Heart right ventricle (tissue), 16 donors: ENCODE measurements at places on chromosomes 6 and 20. TPM values are rescaled to one million over a fixed set of nuclear protein-coding genes. Genes with fewer than 3 reads are reported as not detected.

DNA sequence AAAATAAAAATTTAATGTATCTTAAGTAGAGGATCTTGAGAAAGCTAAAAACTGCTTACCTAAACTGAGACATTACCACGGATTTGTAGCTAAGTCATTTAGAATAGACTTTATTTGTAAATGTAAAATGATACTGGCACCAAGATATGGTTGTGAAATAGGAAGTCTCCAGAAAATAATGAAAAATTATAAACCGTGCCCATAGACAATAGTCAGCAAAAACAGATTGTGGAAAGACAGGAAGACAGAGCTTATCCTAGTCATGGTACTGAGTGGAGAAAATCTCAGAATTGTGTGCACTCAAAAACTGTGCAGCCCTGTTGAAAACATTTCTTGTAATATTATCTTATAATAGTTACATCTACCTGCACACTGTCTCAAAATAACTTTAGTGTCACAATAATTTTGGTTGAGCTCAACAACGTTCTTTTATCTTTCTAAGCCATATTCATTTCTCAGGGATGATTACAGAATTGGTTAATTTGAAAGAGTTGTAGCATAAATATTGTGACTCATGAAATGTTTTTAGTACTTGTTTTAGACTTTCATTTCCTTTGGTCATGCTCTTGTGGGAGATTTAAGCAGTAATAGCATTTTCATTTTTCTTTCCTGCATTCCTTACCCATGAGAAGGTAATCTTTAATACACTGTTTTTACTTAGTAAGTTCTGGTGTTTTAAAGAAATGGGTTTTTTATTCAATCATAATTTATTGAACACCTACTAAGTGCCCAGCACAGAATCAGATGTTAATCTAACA is 174.5 kb downstream of the SOX4 start:
- DNase-seq: no peak

DNA sequence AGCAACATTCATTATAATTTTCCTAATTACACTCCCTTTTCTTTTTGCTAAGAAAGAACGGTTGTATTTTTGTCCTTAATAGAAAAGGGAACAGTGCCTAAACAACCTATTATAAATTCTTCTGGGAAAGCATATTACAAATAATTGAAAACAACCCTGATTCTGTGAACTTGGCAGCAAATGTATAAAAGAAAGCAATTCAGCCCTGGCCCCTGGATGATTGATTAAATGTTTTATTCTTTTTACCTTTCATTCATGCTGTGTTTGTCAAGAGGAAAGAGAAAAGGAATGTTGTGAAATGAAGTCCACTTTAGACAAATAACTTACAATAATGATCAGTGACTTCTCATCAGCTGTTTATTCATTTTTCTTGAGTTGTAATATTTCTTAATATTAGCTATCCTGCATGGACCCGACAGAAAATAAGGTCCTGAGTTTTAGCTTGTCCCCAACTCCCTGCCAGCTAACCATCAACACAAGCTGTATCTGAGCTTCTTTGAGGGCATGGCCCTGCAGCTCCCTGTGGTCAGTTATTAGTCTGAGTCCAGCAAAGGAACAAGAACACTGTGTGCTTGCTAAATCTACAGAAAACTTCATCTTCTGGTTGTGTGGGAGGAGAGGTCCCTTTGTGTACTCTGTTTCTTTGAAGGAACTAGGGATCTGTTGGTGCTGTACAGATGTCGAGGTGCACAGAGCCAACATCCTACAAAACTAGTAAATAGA is 248.2 kb downstream of the LAMA2 start:
- no peak for DNase-seq

- DNase-seq: no peak
Measured at GRCh38 chr20:24118034-24118433, 129.5 kb upstream of the GGTLC1 start.

GRCh38 chr6:65896140-65896539 is 189.1 kb upstream of the EYS start:
- no peak for DNase-seq

Gene PRND
- not detected for total RNA-seq

DNA sequence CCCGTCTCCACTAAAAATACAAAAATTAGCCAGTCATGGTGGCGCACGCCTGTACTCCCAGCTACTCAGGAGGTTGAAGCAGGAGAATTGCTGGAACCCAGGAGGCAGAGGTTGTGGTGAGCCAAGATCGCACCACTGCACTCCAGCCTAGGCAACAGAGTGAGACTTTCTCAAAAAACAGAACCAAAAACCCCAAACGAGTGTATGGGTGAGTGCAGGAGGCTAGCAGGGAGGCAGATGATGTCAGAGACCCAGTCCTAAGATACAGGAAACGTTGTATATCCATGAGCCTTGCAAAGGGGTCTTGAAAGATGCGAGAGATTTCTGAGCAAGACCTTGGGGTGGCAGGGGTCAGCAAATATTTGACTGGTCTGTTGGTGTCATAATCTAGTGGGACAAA is 136.2 kb downstream of the JARID2 start:
- DNase-seq: no peak

Gene GRM1
- total RNA-seq: 5.0 TPM

Gene SPTLC3
- 6.4 TPM for total RNA-seq

DNA sequence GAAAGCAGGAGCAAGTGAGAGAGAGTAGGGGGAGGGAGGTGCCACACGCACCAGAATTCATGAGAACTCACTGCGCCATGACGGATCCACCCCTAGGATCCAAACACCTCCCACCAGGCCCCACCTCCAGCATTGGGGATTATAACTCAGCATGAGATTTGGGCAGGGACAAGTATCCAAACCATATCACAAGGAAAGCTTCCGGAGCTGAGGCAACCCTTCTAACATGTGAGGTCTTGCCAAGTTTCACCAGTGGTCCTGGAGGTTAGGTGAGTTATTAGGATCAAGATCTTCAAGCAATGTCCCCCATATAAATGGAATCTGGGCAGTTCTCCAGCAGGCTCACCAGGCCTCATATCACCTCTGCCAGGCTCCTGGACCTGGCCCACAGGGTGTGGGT is 308.4 kb downstream of the NRN1 start:
- no peak for DNase-seq

Gene EDN1
- 1.7 TPM for total RNA-seq

Gene KCNK15
- 0.32 TPM for total RNA-seq

Gene CUTA
- 115 TPM for total RNA-seq

DNA sequence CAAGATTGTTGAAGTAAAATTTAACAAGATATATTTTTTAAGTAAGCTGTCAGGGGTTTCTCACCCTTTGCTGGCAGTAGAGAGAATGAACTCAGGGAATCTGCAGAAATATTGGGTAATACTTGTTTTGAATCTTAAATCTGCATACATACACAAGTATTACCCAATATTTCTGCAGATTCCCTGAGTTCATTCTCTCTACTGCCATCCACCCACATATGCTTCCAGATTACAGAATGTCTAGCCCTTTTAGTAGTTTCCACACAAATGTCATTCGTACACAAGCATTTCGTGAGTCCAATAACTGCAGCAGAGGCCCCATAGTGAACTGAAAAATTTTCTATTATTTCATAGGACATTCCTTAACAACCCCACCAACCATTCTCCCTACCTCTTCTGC is 69.6 kb upstream of the TNFRSF21 start:
- DNase-seq: no peak

DNA sequence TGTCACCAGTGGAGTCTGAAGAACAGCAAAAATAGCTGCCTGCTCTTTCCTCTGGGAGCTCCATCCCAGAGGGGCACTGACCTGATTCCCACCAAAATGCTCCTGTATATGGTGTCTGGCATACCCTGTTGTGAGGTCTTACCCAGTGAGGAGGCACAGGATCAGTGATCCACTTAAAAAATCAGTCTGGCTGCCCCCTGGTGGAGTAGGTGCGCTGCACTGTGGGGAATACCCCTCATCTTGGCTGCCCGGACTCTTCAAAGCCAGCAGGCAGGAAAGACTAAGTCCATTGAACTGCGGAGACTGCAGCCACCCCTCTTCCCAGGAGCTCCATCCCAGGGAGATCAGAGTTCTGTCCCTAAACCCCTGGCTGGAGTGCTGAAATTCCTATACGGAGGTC is 230.9 kb upstream of the HTR1E start:
- no peak for DNase-seq

DNA sequence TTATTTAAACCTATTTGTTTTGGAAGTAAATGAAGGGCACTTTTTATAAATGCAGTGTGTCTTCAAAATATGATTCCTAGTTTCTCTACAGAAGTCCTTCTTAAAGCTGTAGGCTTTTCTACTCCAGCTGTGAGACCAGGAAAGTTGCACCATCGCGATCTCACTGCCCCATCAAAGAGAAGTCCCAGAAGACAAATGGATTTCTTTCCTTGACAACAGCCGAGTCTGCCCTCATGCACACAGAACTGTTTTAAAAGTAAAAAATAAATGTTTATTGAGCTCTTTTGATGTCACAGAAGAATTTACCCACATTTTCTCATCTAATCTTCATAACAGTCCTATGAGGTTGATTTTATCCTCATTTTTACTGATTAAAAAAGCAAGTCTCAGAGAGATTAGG is 324.4 kb upstream of the NT5E start:
- no peak for DNase-seq

DNA sequence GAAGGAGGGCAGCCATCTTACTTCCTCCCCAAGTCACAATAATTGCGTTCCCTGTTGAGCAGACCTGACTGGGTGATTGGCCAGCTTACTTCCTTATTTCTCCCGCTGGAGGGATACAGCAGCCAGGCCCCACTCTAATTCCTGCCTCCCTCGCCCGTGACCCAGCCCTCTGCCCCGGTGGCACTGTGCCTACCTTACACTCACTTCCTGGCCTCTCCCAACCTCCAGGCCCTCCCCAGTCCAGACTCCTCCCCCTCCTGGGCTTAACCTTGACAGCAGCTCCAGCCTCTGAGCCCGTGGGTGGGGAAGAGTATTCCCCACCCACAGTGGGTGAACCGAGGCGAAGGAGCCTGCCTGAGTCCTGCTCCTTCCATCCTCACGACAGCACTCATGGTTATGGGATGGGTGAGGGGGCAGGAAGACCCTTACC is 3.0 kb downstream of the BAK1 start:
- DNase-seq: peak; percentile 65

GRCh38 chr6:14861491-14861943 is 384.4 kb upstream of the JARID2 start:
- DNase-seq: no peak

GRCh38 chr6:108364470-108364869 is 69.6 kb downstream of the AFG1L start:
- no peak for DNase-seq

- no peak for DNase-seq
Measured at GRCh38 chr6:22082218-22082617, 214.6 kb downstream of the PRL start.

Gene SPDEF
- total RNA-seq: 0.15 TPM

DNA sequence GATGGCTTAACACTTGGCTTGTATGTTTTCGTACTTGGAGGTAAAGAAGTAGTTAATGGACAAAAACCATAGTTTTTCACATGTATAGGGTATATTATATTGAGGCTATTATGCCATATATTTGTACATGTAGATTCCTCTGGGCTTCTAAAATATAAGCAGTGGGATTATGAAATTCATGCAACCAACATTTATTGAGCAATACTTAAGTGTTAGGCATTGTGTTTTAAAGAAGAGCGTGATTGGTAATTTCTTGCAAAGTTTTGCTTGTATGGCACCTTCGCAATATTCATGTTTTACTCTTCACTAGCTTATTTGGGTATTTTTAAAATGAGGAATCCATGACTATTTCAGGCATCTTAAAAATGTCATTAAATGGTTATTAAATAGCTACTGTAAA is 2.5 kb downstream of the TULP4 start:
- no peak for DNase-seq
